Thymus (tissue), 14 donors: ENCODE measurements at places on chromosomes 4 and X. TPM values are rescaled to one million over a fixed set of nuclear protein-coding genes. Genes with fewer than 3 reads are reported as not detected.

Gene TRO
- total RNA-seq, result 17.3 TPM

Gene PAGE2B
- 0.14 TPM for total RNA-seq

Gene GABRG1
- 0.05 TPM for total RNA-seq

Gene SLC4A4
- total RNA-seq, result 6.8 TPM

Gene NSG1
- total RNA-seq, result 2.6 TPM

Gene MAP7D3
- total RNA-seq, result 9.2 TPM

Gene CT45A3
- not detected for total RNA-seq

DNA sequence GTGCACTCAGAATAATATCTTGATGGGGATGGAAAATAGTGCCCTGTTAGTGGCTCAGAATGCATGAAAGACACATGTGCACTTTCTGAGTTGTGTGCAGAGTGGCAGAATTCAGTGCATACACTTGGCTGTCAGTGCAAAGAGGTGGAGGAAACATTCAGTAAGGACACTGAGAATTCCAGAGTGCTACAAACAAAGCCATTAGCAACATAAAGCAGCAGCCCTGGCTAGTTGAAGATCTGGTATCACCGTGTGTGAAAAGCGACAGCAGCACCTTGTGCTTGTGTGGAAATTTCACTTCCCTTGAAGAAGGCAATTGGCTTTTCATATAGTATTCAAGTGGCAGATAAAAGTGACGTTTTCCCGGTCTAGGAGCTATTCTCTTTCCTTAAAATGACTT lies 810.4 kb downstream of the TRIML1 start:
- no peak for DNase-seq
- H3K27ac ChIP-seq, result no peak overlapping the region
- H3K4me3 ChIP-seq, result no peak overlapping the region
- H3K27me3 ChIP-seq, result no peaks in the 10 kb centered on the region
- H3K36me3 ChIP-seq, result no peaks in the 10 kb centered on the region
- H3K4me1 ChIP-seq, result no peaks in the 10 kb centered on the region

- no peaks in the 10 kb centered on the region for H3K4me1 ChIP-seq
- no peaks in the 10 kb centered on the region for H3K36me3 ChIP-seq
- DNase-seq, result no peak
- H3K27ac ChIP-seq, result no peak overlapping the region
- no peak overlapping the region for H3K4me3 ChIP-seq
Measured at GRCh38 chrX:102067966-102068723, 57.3 kb upstream of the TCEAL2 start.

DNA sequence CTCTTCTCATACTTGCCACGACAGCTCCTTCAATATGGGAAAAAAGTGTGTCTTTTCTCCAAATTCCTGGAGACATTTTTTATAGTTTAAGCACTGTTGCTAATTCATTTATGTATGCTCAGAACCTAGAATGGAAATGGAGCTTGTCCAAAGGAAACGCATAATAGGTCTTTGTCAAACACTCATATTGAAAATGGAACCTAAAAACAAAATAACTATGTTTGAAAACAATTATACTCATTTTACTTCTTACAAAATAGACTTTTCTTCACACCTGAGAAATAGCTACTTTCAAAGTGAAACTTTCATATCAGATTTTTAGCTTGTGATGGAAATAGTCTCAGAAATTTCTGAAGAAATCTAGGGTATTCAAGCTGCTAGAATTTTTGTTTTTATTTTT lies 529.7 kb upstream of the BOD1L1 start:
- no peak overlapping the region for H3K27ac ChIP-seq
- H3K36me3 ChIP-seq, result no peaks in the 10 kb centered on the region
- DNase-seq, result no peak
- H3K4me3 ChIP-seq, result no peak overlapping the region
- H3K27me3 ChIP-seq, result no peaks in the 10 kb centered on the region

GRCh38 chr4:91147067-91147466 lies 1019.9 kb downstream of the CCSER1 start:
- no peak overlapping the region for H3K27ac ChIP-seq
- H3K4me1 ChIP-seq, result no peaks in the 10 kb centered on the region

- H3K4me1 ChIP-seq, result no peaks in the 10 kb centered on the region
- no peak overlapping the region for H3K4me3 ChIP-seq
- no peaks in the 10 kb centered on the region for H3K36me3 ChIP-seq
Measured at GRCh38 chrX:38754102-38754790, 47.0 kb upstream of the MID1IP1 start.

DNA sequence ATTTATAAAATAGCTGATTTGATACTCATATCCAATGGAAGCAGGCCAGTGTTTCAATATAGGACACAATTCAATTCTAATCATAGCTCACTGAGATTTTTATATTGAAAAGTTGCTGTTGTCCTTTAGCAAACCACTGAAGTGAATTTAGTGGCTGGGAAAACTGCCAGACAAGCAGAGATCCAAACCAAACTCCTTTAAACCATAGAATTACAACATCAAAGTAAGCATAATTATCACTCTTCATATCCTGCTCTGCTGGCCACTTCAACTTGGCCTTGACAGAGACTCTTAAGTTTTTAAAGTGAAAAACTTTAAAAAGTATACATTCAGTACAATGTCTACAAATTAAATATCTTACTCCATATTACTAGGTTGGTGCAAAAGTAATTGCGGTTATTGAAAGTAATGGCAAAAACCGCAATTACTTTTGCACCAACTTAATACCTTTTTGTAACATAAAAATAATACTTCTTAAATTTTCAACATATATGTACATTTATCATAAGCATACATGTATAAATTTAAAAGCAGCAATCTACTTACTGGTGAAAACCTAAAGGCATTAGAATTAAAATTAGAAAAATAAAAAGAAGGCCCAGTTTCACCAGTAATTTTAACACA lies 433.0 kb downstream of the PCDH10 start:
- H3K27me3 ChIP-seq, result no peaks in the 10 kb centered on the region
- no peak overlapping the region for H3K4me3 ChIP-seq
- no peak for DNase-seq
- no peak overlapping the region for H3K27ac ChIP-seq
- no peaks in the 10 kb centered on the region for H3K4me1 ChIP-seq

GRCh38 chr4:182648766-182649165 lies 268.4 kb downstream of the DCTD start:
- H3K27me3 ChIP-seq, result no peaks in the 10 kb centered on the region
- no peak for DNase-seq
- H3K4me3 ChIP-seq, result no peak overlapping the region
- no peaks in the 10 kb centered on the region for H3K36me3 ChIP-seq
- H3K4me1 ChIP-seq, result no peaks in the 10 kb centered on the region
